GM19239 (cell line): ENCODE measurements at places on chromosomes 3 and 15.

- peak; percentile 65 for DNase-seq
These were observed at the start of the genes PIGB and PIGBOS1 for GRCh38 chr15:55318588-55319494. TSS of gene PIGB (plus strand) at chr15:55319222. CDS start at chr15:55319251, 29 bp downstream. TSS of gene PIGBOS1 (minus strand) at chr15:55319123. CDS start at chr15:55317792, 1,331 bp downstream.

DNA sequence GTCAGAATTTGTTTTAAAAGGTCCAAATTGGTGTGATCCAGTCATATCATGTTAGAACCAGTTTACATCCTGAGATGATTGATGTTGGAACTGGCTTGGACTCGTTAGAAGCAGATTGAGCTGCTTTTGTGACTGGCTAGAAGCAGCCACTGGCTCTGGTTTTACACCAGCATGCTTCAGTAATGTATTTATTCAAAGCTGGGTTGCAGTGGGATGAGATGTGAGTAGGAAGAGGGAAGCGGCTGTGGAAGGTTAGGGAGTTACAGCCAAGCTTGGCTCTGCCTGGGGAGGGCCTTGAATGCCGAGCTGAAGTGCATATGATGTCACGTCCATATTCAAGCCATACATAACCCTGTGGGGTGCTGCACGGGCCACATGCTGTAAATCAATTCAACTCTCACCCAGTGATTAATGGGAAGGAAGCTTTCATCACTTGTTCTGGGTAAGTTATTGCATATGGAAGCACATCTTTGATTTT is 104.0 kb upstream of the SMAD3 start:
- no peak for DNase-seq

GRCh38 chr3:156299569-156299968 is 179.2 kb downstream of the KCNAB1 start:
- DNase-seq: no peak

- no peak for DNase-seq
These were observed 619.1 kb upstream of the BCHE start for GRCh38 chr3:166456286-166456685.

GRCh38 chr15:52765785-52766184 is 24.4 kb downstream of the ONECUT1 start:
- DNase-seq: no peak

- no peak for DNase-seq
These were observed 30.9 kb downstream of the PTH1R start for GRCh38 chr3:46908294-46908985.

DNA sequence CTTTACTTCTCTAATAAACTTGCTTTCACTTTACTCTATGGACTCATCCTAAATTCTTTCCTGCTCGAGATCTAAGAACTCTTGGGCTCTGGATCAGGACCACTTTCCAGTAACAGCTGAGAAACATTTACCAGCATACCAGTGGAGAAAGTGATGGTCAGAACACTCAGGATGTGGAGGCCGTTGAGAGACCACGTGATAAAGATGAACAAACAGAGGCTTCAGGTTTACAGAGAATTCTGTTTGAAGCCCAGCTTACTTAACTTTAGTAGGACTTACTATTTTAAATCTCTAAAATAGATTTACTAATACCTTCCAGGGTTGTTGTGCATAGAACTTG is 57.0 kb downstream of the FRMD4B start:
- DNase-seq: no peak

- DNase-seq: no peak
These were observed 59.3 kb downstream of the NR1D2 start for GRCh38 chr3:24004171-24004938.

GRCh38 chr3:143977341-143978262 is 6.0 kb downstream of the DIPK2A start:
- no peak for DNase-seq

DNA sequence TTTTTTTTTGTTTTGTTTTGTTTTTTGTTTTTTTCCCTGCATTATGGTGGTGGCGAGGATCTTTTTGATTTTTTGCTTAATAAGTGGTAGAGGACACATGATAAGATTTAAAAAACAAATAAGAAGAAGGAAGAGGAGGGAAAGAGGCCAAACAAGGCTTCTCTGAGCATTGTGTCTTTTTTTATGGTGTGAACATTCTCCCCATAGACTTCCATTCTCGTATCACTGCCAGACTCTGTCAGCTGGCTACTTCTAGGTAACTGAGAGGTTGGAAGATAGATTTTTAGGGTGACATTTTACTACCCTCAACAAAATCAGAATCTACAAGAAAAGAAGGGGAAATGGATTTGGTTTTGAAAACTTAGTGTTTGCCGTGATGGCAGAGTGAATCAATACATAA is 3.8 kb downstream of the NLGN1 start:
- no peak for DNase-seq

GRCh38 chr3:33096093-33096868 is 665 bp downstream of the GLB1 start:
- peak; percentile 12 for DNase-seq

DNA sequence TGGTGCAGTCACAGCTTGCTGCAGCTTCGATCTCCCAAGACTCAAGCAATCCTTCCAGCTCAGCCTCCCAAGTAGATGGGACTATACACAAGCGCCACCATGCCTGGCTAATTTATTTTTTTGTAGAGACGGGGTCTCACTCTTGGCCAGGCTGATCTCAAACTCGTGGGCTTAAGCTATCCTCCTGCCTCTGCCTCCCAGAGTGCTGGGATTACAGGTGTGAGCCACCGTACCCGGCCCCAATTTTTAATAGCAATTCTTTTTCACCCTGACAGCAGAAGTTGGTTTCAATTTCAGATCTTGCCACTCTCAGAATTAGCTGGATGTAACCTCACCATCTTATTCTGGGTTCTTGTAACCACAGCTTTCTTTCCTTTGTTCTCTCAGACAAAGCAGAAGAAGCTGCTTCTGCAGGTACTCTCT is 64.8 kb downstream of the TRIM71 start:
- DNase-seq: peak; percentile 29
